ENCODE measurements at places on chromosomes 4 and X.

GRCh38 chr4:181702864-181703495 is 540.2 kb upstream of the TENM3 start:
- DNase-seq: no peak
- no peaks in the 10 kb centered on the region for H3K36me3 ChIP-seq
- no peaks in the 10 kb centered on the region for H3K27me3 ChIP-seq
- H3K27ac ChIP-seq: no peak overlapping the region

GRCh38 chr4:71011451-71011850 is 18.0 kb downstream of the DCK start:
- H3K27ac ChIP-seq: no peak overlapping the region
- H3K36me3 ChIP-seq: peaks cover 10% of the 10 kb centered on the region
- peaks cover 53% of the 10 kb centered on the region for H3K4me1 ChIP-seq
- no peak overlapping the region for H3K4me3 ChIP-seq
- DNase-seq: no peak

- no peaks in the 10 kb centered on the region for H3K27me3 ChIP-seq
- H3K36me3 ChIP-seq: no peaks in the 10 kb centered on the region
- H3K4me3 ChIP-seq: no peak overlapping the region
- H3K27ac ChIP-seq: no peak overlapping the region
- no peaks in the 10 kb centered on the region for H3K4me1 ChIP-seq
Observed at GRCh38 chrX:29952016-29952415, 263.3 kb upstream of the MAGEB2 start.

DNA sequence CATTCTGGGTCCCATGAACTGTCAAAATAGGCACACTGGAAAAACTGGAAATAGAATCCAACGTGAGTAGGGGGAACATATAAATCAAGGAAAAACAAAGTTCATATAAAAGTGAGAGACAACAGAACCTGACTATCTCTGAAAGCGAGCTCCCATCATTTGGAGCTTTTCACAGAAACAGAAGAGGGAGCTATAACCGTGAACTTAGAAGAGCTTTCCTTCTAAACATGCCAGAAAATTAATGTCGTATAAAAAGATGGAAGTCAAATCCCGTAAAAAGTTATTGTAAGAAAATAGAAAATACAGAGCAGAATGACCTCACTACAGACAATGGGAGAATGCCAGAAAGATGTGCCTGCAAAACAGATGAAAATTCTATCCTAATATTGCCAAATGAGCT is 23.9 kb upstream of the HSD17B10 start:
- no peaks in the 10 kb centered on the region for H3K36me3 ChIP-seq
- no peak overlapping the region for H3K4me3 ChIP-seq
- no peak overlapping the region for H3K27ac ChIP-seq
- no peaks in the 10 kb centered on the region for H3K4me1 ChIP-seq

DNA sequence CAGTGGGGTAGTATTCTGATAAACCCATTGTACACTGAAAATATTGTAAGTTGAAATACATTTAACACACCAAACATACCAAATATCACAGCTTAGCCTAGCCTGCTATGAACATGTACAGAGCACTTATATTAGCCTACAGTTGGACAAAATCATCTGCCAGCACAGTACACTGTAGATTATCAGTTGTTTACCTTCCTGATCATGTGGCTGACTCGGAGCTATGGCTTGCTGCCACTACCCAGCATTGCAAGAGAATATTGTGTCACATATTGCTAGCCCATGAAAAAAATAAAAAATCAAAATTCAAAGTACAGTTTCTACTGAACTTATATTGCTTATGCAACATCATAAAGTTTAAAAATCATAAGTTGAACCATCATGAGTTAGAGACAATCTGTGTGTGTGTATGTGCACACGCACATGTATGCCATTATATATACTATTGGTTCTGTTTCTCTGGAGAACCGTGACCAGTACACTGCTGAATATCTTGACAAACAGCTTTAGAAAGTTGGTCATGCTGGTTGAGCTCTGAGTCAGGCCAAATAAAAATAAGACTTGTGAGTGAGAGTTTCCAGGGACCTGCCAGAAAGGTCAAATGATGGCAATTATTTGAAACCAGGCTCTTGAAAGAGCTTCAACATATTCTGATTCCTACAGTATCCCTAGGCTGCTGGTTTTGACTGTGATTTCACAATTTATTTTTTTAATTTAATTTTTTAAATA is 238.5 kb downstream of the PRR32 start:
- no peaks in the 10 kb centered on the region for H3K4me1 ChIP-seq
- H3K4me3 ChIP-seq: no peak overlapping the region
- no peaks in the 10 kb centered on the region for H3K27me3 ChIP-seq
- DNase-seq: no peak
- H3K36me3 ChIP-seq: no peaks in the 10 kb centered on the region

DNA sequence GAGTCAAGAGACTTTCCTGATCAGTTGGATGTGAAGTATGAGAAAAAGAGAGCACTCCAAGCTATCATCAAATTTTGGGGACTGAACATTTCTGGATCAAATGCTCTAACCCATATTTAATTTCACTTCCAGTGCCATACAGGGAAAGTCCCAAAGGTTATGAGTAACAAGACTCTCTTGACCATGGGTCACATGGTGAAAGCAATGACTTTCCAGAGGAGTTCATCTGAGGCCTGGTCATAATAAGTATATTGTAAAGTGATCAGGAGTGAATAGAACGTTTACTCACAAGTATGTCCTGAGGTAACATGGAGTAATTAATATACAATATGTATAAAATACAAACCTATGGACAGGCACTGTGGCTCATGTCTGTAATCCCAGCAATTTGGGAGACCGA is 40.7 kb upstream of the ARMCX5 start:
- no peak overlapping the region for H3K27ac ChIP-seq
- H3K4me1 ChIP-seq: no peaks in the 10 kb centered on the region
- DNase-seq: no peak
- no peak overlapping the region for H3K4me3 ChIP-seq
- no peaks in the 10 kb centered on the region for H3K27me3 ChIP-seq

DNA sequence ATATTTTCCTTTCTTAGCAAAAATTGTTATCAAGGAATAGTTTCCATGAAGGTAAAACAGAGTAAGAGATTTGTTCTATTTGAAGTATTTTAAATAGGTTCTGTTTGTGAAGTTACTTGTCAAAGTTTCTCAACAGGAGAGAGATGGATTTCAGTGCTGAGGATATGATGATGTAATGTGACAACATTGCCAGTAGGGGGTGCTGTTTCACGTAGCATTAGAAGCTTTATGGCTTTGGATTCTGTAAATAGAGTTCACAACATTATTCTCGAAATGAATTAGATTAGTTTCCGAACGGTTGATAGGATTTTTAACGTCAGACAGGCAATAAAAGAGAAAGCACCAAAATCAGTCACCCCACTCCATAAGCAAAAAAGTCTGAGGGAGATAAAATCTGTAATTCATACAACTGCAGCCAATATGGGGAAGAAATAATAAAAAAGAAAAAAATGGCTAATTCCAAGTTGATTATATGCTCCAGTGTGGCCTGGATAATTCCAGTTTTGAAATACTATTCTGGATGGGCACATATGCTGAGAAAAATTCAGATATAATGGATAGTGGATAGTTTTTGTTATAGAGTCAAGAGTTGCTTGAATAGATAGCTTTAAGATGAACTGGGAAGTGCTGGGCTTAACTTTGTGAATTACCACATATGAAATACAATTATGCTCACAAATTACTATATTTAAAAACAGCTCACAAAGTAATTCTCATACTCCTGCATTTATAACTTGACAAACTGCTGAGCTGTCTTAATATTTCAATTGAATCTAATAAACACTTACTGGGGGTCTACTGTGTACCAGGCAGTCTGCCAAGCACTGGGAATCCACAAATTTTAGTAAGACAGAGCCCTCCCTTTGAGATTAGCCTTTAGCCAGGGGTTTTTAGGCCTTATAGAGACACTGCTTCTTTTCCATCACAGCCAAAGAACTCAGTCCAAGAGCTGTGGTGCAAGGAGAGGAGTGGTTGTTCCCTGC is 109.1 kb downstream of the GPAT3 start:
- peaks cover 5% of the 10 kb centered on the region for H3K4me1 ChIP-seq
- no peak overlapping the region for H3K27ac ChIP-seq
- no peak overlapping the region for H3K4me3 ChIP-seq
- no peaks in the 10 kb centered on the region for H3K36me3 ChIP-seq

- DNase-seq: no peak
- no peaks in the 10 kb centered on the region for H3K36me3 ChIP-seq
- no peak overlapping the region for H3K4me3 ChIP-seq
- no peaks in the 10 kb centered on the region for H3K27me3 ChIP-seq
Observed at GRCh38 chr4:43339435-43339834, 446.9 kb downstream of the GRXCR1 start.

DNA sequence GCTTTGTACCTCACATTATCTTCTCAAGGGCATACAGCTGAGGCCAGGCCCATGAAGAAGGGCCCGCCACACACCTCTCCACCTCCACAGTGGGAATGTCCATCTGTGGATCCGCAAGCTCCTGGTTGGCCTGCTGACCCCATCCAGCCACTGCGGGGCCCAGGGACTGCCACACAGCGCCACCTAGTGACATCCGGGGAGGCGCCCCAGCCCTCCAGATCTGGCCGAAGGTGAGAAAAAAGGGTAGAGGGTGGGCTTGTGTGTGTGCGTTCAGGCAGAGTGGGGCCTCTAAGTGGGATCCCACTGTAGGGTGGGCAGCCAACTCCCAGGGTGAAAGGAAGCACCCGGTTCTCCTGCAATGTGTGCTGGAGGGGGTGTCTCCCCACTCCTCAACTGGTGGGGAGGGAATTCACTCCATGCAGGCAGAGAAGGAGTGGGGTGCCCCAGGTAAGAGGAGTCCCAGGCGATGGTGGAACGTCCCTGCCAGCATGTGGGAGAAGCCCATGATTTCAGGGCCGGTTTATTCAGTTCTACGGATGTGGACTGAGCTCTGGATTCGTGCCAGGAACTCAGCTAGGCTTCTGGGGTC is 117.3 kb downstream of the ENPP6 start:
- no peaks in the 10 kb centered on the region for H3K36me3 ChIP-seq
- H3K27ac ChIP-seq: no peak overlapping the region
- peaks cover 55% of the 10 kb centered on the region for H3K27me3 ChIP-seq
- H3K4me3 ChIP-seq: no peak overlapping the region
- DNase-seq: no peak

DNA sequence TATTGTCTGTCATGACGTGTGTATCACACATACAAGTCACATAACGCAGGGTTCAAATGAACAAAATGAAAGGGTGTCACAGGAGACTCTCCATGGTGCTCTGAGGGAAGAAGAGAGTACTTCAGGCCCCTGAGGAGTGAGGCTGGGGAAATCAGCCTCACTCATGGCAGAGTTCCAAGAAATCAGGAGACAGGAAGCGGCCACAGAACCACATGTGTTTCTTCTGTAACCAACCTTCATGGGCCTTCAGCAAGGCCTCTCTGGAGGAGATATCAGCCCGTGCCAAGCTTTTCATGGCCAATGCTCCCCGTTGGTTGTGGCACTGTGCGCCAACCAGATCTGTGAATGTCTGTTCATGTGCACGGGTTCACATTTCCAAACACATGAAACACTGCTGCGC is 76.0 kb downstream of the NAT8L start:
- H3K4me1 ChIP-seq: peaks cover 15% of the 10 kb centered on the region
- no peak overlapping the region for H3K27ac ChIP-seq
- DNase-seq: no peak
- no peak overlapping the region for H3K4me3 ChIP-seq

GRCh38 chrX:71815121-71815905 is 52.2 kb downstream of the CXorf49B start:
- no peaks in the 10 kb centered on the region for H3K36me3 ChIP-seq
- H3K4me3 ChIP-seq: no peak overlapping the region
- H3K27me3 ChIP-seq: peaks cover 33% of the 10 kb centered on the region
- DNase-seq: no peak
- no peak overlapping the region for H3K27ac ChIP-seq

DNA sequence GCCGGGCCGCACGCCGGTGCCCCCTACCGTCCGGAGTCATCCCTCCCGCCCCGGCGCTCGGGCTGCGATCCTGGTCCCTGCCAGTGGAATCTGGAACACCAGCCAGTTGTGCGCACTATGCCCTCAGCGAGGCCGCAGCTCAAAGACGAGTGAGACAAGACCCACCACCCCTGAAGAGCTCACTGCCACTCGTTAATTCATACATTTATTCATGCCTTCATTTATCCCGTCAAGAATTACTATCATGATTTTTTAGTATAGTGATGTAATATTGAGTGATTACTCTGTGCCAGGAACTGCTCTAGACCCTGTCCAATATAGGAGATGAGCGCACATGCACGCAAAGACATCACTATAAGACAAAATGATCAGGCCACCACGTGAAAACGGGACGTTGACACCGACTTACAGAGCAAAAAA is 247 bp upstream of the PPA2 start:
- no peak for DNase-seq
- peaks cover 23% of the 10 kb centered on the region for H3K4me1 ChIP-seq
- no peaks in the 10 kb centered on the region for H3K27me3 ChIP-seq
- H3K36me3 ChIP-seq: peaks cover 19% of the 10 kb centered on the region
- peak overlapping the region; percentile 99 for H3K27ac ChIP-seq
- peak overlapping the region; percentile 99 for H3K4me3 ChIP-seq

- peaks cover 26% of the 10 kb centered on the region for H3K27me3 ChIP-seq
- no peak overlapping the region for H3K27ac ChIP-seq
- no peak for DNase-seq
- peaks cover 2% of the 10 kb centered on the region for H3K36me3 ChIP-seq
- peaks cover 15% of the 10 kb centered on the region for H3K4me1 ChIP-seq
Observed at GRCh38 chr4:6332042-6332668, 62.5 kb downstream of the WFS1 start.

- no peak overlapping the region for H3K4me3 ChIP-seq
- H3K27me3 ChIP-seq: no peaks in the 10 kb centered on the region
- H3K4me1 ChIP-seq: no peaks in the 10 kb centered on the region
- no peak overlapping the region for H3K27ac ChIP-seq
Observed at GRCh38 chrX:97987979-97988378, 1104.3 kb downstream of the RPA4 start.

DNA sequence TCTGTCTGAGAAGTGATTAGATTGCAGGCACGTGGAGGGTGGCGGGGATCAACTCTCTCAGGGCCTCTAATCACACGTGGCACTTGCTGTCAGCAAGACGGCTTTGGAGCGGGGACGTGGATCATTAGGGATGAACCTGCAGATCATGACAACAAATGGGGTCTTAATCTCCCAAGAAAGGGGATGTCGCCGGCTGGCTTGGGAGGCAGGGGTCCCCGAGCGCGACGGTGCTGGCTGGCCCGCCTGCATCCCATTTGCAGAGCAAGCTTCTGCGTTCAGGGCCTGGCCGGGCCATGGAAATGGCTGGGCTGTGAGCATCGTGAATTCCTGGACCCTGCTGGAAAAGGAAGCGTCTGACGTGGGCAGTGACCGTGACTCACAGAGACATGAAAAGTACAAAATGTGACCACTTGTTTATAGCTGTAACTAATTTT is 85.1 kb upstream of the SHOX start:
- no peak for DNase-seq
- H3K4me1 ChIP-seq: no peaks in the 10 kb centered on the region
- H3K4me3 ChIP-seq: no peak overlapping the region
- no peaks in the 10 kb centered on the region for H3K27me3 ChIP-seq
- peaks cover 1% of the 10 kb centered on the region for H3K36me3 ChIP-seq

DNA sequence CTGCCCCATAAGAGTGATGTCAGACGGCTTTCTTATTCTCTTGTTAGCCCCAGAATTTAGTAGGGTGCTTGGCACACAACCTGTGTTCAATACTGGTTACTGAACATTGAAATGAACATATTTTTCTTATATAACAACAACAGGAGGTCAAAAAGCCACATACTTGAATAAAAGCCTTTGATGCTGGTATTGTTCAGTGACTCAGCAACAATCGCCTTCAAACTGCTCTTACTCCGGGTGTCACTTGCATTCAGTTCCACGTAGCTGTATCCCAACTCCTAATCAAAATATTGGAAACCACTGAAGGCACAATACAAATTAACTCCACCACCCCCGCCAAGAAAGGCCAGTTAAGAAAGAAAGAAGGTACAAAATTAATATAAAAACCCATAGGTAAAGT is 61.5 kb downstream of the RFC1 start:
- peaks cover 67% of the 10 kb centered on the region for H3K36me3 ChIP-seq
- peak overlapping the region; percentile 20 for H3K27ac ChIP-seq
- no peak for DNase-seq
- H3K27me3 ChIP-seq: no peaks in the 10 kb centered on the region
